Thoracic aorta (tissue), 2 donors: ENCODE measurements at places on chromosomes 6 and 20.

DNA sequence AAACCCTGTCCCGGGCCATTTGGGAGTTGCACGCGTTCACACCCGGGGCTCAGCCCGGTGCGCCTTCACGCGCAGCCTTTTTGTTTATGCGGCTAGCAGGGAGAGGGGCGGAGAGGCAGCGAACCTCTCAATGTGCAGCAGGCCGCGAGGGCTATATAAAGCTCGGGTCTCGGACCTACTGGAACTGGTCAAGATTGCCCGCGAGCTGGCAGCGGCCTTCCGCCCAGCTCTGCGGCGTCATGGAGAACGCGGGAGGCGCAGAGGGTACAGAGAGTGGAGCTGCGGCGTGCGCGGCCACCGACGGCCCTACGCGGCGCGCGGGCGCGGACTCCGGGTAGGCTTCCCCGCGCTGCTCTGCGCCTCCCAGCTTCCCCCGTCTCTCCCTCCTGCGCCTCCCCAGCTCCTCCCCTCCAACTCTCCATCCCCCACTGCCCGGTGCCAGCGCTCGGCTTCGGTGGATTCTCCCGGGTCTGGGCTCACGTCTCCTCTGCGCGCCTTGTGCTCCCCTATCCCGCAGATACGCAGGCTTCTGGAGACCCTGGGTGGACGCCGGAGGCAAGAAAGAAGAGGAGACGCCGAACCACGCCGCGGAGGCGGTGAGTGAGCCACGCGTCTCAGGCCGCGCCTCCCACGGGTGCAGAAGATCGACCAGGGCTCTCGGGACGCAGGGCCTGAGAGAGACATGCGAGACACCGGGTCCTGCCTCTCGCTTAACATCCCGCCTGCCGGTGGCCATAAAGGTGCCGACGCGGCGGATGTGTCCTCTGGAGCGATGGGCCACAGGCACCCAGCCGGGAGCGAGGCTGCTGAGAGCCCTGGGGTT lies at the start of gene RIPPLY2:
TSS of gene RIPPLY2 (plus strand) at position 183 of the 823 bp plus-strand sequence. CDS start at position 240, 57 bp downstream.
- DNase-seq: no peak

DNA sequence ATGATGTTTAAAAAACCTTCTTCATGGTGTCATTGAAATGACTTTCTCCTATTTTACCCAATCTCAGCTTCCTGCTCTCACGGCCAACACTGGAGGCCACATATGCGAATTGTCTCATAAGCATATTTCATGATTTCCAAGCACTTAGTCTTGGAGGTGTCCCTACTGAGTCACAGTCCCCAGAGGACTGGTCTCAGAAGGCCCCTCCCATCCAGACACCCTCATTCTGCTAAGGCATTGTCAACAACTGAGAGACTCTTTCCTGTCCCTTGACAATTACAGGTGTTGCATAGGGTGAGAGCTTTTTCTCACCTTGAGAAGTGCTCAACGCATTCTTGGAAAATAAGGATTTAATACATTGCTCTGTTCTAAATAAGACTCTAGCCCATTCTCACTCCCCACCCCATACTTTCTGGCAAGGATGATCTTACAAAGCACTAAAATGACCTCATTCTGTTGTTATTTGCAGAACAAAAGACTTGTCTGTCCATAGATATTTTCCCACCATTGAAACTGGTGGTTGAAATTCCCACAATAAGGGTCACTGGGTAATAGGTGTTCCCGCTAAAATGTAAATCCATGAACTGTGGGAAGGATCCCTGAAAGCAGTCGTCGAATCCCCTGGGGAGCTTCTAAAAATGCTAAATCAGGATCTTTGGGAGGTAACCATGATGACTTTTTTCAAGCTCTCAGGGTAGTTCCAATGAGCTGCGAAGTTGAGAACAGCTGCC lies 32.3 kb upstream of the SLC22A23 start:
- no peak for DNase-seq

GRCh38 chr6:112464901-112465665 lies 118.0 kb downstream of the RFPL4B start:
- DNase-seq: no peak

DNA sequence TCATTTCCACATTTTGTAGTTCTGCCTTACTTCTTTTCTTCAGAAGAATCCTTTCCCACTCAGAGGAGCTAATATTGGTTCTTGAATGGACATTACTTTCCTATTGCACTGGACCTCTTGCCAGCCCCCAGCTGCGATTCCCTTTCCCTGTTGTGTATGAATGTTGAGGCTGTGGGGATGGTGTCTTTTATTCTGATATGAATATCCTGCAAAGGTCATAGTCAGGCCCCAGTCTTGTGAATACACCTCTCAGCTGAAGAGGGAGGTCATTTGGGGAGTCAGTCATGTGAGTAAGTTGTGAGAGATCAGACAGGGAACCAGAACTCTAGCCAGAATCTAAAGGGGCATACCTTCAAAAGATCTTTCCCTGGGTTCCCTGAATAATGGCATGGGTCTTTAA lies 32.6 kb upstream of the OSTM1 start:
- DNase-seq: no peak

DNA sequence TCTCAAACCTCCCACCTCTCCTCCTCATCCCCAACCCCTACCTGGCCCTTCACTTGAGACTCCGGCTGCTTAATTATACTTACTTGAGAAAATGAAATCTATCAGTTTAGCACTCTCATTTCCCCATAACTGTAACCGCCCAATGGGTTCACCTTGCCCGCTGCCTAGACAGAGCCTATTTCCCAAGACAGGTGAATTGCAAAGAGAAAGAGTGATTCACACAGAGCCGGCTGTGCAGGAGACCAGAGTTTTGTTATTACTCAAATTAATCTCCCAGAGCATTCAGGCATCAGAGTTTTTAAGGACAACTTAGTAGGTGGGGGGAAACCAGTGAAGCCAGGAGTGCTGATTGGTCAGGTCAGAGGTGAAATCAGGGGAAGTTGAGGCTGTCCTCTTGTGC lies 301.4 kb upstream of the CDYL start:
- no peak for DNase-seq

DNA sequence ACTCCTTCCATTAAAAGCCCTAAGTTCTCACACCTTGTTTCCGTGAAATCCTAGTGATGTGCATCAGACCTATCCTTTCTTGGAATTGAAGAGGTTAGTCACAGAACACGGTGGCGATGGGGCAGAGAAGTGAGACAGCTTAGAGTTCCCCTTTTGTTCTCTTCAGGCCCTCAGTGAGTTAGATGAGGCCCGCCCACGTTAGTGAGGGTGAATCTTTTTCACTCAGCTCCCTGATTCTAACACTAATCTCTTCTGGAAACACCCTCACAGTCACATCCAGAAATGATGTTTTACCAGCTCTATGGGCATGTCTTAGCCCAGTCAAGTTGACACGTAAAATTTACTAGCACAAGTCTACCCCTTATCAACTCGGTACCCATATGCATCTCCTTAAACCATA lies 172.7 kb upstream of the NOX3 start:
- no peak for DNase-seq

DNA sequence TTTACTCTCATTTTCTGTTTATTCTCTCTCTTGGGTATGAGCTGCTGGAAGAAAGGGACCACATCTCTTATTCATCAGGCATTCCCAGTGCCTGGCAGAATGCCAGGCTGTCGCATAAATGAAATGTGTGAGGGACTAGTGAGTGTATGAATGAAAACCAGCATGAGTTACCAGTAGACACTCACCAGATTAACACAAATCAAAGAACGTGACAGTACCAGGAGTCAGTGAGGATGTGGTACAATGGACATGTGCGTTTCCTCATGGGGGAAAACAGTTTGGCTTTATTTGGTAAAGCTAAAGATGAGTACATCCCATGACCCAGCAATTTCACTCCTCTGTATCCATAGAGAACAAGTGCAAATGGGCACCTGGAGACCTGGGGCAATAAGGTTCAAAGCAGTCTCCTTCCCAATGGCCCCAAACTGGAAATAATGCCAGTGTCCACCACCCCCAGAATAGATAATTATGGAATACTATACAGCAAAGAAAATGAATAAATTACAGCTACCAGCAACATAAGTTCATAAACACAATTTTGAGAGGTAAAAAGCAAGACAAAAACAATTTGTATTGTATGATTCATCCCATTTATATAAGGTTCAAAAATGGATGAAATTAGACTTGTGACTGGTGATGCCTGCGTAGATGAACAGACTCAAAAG lies 93.3 kb downstream of the CDH22 start:
- DNase-seq: no peak

- no peak for DNase-seq
Measured at GRCh38 chr20:32140603-32141002, 31.1 kb downstream of the TM9SF4 start.

GRCh38 chr6:135449246-135449645 lies 48.3 kb downstream of the AHI1 start:
- DNase-seq: no peak

GRCh38 chr6:170545405-170545804 lies 7.7 kb downstream of the PSMB1 start:
- no peak for DNase-seq

GRCh38 chr6:16436550-16436949 lies 198.2 kb downstream of the GMPR start:
- DNase-seq: no peak

GRCh38 chr6:146224449-146224848 lies 195.6 kb downstream of the GRM1 start:
- no peak for DNase-seq

GRCh38 chr6:39200498-39201020 lies 28.7 kb downstream of the KCNK5 start:
- DNase-seq: no peak

DNA sequence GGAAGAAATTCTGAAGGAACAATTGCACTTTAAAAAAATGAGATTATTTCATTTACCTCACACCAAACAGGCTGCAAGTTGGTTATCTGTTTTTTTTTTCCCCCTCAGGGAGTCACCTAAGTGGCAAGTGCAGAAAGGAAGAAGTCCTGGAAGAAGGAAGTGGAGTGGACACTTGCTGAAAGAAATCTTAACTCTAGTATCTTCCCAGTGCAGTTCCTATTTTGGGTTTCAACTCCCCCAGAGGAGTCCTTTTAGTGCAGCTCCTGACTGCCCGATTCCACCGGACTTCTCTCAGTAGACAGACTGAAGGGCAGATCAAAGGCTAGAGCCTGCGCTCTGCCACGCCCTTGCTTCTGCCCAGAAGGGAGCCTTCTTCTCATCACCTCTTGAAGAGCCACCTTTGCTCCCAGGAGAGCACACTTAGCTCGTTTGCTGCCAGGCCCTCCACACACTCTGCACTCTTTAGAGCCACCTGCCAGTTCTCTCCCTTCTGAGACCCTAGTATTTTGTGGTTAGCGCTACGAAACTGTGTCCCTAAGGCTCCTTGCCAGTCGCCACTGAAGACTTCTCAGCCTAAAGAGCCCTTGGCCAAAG lies 4.9 kb downstream of the MTCL3 start:
- DNase-seq: no peak

- no peak for DNase-seq
Measured at GRCh38 chr6:137689377-137689776, 177.7 kb upstream of the TNFAIP3 start.

DNA sequence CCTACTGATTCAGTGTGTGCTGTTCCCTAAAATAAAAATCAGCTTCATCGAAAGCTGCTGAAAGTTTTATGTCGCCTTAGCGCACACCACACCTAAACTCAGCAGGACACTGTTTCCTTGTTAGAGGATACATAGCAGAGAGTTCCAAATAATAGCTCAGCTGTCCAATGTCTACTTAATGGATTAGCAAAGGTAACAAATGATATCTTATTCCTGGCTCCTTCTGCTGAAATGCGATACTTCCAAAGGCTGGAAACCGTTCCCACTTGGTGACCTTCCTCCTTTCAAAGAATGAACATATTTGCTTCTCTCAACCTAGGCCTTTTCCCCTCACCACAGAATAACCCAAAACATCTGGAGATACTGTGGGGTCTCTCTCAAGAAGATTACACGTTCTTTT lies 189.5 kb upstream of the GMDS start:
- no peak for DNase-seq

DNA sequence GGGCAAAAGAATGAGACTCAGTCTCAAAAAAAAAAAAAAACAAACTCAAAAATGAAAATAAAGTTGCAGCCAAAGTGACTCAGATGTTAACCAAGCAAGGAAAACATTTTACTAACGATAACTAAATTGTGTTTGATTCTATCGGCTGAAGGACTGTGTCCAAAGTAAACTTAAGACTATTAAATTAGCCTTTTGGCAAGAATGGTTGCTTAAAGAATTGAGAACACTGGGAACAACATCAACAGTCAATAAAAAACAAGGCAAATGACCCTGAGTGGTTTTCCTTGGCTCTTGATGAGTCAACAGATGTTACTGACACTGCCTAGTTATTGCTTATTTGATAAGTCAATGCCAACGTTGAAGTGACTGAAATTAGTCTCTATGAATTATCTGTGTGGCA lies 36.7 kb downstream of the POU3F2 start:
- no peak for DNase-seq
